ENCODE measurements at places on chromosomes 4 and X.

- DNase-seq, result peak; percentile 75
Observed at GRCh38 chr4:145860897-145861296, 77.7 kb downstream of the ZNF827 start.

DNA sequence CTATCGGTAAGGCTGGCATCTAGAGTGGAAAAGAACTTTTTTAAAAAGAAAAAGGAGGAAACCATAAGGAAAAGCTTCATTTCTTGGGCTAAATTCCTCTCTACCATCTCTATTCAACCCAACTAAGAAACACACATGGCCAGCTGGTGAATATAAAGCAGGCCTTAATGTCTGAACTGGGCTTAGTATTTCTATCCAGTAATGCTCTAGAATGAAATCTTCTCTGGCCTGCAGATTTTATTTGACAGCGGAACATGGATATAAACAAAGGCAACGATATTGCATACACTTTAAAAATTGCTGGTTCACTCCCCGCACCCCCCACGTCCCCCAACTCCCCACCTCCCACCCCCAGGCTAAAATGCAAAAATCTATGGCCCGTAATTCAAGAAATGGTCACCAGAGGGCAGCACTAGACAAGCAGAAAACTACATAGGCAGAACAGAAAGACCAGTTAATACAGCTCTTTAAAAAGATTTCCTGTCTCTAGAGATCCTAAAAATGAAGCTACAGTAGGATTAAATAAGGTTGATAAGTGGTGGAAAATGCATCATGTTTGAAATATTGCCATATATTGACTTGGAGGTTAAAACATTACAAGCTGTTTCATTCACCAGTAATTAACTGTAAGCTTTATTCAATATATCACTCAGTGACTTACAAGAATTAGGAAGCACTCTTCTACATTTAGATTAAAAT lies 155.2 kb upstream of the GALNT7 start:
- peak; percentile 57 for DNase-seq

DNA sequence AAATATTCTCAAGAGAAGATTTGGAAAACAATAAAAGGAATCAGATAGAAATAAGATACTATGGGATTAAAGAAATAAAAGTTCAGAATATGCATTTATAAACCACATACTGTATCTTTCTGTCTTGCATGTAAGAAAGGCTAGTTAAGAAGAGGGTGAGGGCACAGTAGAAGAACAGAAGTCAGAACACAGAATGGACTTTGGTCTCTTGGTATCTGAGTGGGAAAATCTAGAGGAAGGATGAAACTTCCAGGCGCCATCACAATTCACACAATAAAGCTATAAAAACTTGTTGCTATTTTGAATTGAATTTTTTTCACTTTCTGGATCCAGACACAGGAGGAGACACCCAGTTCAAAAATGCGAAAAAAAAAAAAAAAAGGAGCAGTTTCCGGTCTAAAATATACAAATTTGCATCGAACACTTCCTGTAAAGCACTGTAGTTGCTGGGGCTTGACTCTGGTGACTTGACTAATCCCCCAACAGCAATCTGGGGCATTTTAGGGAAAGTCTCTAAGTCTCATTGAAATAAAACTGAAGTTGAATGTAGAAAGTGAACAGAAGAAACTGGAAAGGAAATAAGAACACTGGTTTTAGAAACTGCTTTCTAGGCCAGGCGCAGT lies 8.1 kb upstream of the NAAA start:
- no peak for DNase-seq

DNA sequence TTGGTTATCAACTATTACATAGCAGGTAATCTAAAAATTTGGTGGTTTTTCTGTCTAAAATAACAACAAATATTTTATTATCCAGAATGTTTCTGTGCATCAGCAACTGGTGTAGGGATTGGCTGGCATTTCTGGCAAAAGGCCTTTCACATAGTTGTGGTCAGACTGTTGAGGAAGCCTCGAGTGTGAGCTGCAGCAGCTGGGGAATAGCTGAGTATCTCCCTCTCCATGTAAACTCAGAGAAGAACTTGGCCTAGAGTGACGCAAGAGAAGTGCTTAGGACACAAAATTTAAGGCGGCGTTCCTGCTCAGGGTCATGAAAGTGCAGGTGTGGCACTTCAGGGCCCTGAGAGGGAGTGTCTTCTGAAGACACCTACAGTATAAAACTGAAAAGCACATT lies 558.9 kb downstream of the SPOCK3 start:
- DNase-seq, result no peak

- DNase-seq, result no peak
Observed at GRCh38 chr4:8914461-8915171, 43.0 kb upstream of the HMX1 start.

- DNase-seq, result no peak
Observed at GRCh38 chr4:108619372-108620100, 840 bp upstream of the RPL34 start.

DNA sequence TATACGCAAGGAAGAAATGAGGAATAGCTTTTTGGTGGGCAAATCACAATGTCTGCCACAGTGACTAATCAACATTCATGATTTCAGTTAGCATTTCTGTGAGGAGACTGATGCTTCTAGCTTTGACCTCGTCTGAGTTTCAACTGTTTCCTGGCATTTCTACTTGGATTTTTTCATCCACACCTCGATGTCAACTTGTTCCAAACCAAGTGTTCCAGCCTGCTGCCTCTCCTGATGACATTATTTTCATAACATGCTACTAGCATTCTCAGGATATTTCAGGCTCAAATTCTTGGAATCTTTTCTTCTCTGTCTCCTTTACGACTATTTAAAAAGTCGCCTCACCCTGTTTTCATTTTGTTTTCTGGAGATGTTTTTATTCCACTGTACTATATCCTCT lies 90.3 kb upstream of the TEX13D start:
- no peak for DNase-seq
